ENCODE measurements at places on chromosomes 2 and 18.
A peak's percentile ranks its signal among the peaks of the same experiment; 100 is the strongest.

DNA sequence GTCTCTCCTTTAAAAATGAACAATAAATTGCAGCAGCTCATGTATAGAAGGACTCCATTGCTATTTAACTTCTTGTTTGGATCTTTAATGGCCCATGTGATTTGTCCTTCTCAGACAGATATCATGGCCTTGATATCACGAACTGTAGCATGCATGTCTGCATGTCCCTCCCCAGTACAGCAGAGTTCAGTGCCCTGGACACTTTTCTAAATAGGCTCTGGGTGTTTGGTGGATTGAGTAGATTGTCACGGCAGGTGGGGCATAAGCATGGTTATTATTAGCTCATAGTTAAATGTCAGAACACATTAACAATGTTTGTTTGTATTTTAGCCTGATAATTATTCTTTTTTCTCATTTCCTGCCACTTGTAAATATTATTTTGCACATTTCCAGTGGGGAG is 118.3 kb downstream of the LRRTM1 start:
- DNase-seq: no peak

- DNase-seq: no peak
Measured at GRCh38 chr2:74488643-74489481, 6.0 kb downstream of the TTC31 start.

DNA sequence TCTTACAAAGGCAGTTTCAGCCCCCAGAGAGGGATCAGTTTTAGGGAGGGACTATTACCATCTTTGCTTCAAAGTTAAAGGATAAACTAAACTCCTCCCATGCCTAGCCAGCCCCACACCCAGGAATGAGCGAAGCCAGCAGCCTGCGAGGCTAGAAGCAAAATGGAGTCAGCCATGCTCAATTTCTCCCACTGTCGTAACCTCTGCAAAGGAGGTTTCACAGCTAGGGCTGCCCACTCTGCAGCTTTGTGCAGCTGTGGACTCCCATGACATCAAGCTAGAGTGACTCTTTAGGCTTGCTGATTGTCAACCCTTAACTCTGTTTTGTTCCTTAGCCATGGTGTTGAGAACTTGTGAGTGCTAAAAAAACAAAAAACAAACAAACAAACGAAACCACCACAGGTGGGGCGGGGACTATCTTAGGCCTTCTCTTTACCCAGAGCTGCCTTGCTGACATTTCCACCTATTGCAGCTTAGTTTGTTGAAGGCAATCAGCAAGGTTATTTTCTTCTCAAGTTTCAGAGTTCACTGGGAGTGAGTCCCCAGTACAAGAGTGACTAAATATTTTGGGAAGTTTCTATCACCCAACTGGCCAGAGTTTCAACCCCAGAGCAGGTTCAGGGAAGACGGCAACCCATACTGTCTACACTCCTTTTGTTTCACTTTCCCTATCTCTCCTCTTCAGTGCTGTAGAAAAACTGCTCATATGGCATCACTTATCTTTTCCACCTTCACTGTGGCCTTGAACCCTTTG is 592.1 kb downstream of the XIRP2 start:
- no peak for DNase-seq

GRCh38 chr18:75279381-75279780 is 68.8 kb downstream of the TSHZ1 start:
- no peak for DNase-seq

GRCh38 chr2:13089971-13090370 is 373.2 kb downstream of the TRIB2 start:
- no peak for DNase-seq

- no peak for DNase-seq
Measured at GRCh38 chr18:33466822-33467221, 26.3 kb upstream of the CCDC178 start.

- DNase-seq: no peak
Measured at GRCh38 chr2:144310484-144310883, 209.4 kb downstream of the ZEB2 start.

DNA sequence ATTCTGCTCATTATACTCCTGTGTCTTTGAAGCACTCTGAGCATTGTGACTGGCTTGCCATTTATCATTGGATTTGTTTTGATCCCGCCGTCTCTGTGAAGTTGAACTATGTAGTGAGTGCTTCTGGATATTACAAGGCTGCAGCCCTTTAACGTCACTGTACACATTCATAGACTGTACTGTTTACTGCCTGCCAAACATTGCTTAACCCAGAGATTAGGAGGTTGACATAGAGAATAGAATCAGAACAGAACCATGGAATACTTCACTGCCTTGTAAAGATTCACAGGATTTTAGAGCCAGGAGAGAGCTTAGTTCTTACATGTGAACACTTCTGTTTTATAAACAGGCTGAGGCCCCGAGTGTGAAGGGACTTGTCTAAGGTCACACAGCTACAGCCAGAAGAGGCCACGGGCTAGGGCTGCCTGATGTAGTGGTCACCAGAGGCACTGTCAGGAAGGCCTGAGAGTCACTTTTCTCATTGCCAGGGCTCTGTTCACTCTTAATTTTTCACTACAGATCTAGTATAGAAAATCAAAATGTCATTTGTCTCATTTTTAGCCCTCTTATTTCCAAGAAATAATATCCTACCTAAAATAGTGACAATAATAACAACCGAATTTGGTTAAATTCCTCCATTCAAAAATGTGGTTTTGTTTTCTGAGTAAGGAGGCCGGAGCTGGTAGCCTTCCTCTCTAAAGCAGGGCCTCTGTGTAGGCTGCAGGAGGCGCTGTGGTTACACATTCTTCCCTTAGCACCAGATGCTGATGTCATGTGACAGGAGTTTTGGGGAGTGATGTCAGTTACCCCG is 87.9 kb downstream of the UGGT1 start:
- peak; percentile 80 for DNase-seq

GRCh38 chr2:69225933-69226332 is 161.1 kb downstream of the GFPT1 start:
- no peak for DNase-seq

DNA sequence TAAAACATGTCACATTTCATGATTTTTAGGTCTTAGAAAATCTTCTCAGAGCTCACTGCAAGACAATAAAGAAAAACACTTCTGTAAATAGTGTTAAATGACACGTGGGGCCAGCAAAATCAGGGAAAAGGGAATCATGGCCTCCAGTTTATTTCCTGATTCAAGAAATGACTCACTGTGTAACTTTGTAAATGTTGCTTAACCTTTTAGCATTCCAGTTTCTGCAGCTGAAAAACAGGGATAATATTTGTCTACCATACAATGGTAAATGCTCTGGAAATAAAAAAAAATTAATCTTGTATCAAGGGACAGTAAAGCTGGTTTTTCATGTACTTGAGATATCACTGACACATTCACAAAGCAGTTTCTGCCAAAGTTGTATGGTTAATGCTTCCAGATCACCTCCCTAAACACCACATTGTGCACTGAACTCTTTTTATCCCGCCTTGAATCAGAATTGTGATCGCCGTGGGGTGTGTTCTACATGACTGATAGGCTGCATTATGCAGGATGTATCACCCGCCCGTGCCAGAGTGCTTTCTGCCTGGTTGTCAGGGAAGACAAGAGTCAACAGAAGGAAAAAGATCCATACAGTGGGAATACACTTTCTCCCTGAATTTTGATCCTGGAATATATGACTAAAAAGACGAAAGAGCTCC is 238.8 kb downstream of the IKZF2 start:
- no peak for DNase-seq

GRCh38 chr2:7368211-7368610 is 451.0 kb downstream of the RNF144A start:
- DNase-seq: no peak

DNA sequence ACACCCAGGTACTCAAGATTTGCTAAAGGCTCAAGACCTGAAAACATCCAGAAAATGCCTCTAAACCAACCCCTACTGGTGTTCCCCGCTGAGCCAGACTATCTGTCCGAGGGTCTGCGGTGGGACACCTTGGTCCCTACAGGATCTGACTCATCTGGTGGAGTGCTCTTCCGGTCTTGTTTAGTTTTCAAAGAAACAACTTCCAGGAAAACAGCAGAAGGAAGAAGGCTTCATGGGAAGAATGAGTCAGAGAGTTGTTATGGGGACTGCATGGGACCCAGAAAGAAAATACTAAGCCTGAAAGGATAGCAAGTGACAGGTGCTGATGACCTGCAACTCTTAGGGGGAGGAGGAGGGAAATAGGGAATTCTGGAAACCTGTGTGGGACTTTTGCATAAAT is 41.3 kb downstream of the ZFP36L2 start:
- no peak for DNase-seq

DNA sequence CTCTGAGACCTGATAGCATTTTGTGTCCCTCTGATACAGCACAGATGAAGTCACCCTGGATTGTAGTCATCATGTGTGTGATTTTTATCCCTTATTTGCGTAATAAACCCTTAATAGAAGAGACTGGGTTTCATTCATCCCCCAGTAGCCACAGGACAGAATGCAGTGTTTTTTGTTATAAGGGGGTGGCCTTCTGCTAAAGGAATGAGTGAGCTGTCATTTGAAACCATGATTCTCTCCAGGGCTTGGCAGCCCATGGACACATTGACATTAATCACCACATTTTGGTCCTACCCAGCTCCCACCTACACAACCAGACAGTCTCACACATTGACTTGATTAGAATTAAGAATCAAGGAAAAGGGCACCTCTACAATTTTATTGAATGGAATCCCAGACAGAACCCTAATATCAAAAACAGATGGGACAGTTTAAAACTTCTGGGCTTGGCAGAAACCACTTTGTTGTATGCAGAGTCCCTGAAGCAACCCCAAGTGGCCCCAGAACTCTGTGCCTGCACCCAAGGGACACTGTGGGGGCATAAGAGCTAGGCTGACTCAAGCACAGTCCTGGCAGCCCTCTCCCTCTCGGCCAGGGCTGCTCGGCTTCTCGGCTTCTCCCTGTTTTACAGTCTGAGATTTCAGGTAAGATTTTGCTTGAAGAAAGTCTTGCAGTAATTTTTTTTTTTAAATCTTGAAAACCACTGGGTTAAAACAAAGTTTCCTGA is 254.0 kb upstream of the SLC14A2 start:
- no peak for DNase-seq

- DNase-seq: no peak
Measured at GRCh38 chr18:48944634-48945033, 6.1 kb downstream of the SMAD7 start.

DNA sequence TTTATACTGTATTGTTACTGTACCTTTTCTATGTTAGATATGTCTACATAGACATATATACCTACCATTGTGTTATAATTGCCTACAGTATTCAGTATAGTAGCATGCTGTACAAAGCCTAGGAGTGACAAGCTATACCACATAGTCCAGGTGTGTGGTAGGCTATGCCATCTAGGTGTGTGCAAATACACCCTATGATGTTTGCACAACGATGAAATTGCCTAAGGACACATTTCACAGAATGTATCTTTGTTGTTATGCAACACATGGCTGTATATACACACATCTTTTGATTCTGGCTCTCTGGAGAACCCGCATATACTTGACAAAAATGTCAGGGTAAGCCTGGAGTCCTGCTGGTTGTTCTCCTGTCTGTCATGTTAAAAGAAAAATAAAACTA is 85.1 kb downstream of the BCL2L11 start:
- DNase-seq: no peak

DNA sequence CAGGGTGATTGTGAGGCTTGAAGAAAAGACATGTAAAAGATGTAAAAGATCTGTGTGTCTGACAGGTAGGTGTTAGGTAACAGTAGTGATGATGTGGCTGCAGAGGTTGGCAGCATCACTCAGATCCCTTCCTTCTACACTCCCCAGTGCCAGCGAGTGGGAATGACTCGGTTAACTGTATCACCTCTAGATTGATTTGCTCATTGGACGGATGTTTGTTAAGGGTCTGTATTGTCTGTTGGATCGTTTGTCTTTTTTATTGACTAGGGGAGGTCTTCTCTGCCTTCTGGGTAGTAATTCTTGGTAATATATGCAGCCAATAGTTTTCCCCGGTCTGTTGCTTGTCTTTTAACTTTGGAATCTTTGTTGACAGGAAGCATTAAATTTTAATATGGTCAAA is 44.8 kb upstream of the CNGA3 start:
- no peak for DNase-seq

DNA sequence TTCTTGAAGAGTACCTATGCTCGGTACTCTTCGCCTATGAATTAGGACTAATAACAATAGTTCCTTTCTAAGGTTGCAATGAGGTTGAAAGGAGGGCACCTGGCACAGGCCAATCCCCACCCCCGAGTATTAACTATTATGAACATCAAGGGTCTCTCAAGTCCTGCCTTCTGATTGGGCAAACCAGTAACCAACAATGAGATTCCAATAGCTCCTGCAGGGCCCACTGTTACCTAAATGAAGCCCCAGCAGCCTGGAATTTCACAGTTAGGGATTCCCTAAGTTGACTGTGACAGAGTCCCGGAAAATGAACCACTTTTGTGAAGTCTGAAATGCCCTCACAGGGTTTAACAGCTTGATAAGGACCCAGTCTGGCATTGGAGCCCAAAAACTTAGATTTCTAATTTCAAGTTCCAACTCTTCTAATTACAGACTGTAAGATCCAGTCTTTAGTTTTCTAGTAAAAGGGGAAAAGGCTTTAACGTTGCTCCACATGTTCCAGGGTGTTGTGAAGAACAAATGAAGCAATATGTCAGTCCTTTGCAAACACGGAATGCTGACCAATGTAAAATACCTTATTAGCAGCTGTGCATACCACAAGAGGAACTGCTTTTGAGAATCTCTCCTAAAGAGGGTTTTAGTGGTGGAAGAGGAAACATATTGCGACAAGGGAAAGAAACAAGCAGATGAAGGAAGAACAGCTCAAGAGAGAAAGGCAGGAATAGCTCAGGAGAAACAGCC is 277.7 kb upstream of the MAP2 start:
- DNase-seq: no peak

DNA sequence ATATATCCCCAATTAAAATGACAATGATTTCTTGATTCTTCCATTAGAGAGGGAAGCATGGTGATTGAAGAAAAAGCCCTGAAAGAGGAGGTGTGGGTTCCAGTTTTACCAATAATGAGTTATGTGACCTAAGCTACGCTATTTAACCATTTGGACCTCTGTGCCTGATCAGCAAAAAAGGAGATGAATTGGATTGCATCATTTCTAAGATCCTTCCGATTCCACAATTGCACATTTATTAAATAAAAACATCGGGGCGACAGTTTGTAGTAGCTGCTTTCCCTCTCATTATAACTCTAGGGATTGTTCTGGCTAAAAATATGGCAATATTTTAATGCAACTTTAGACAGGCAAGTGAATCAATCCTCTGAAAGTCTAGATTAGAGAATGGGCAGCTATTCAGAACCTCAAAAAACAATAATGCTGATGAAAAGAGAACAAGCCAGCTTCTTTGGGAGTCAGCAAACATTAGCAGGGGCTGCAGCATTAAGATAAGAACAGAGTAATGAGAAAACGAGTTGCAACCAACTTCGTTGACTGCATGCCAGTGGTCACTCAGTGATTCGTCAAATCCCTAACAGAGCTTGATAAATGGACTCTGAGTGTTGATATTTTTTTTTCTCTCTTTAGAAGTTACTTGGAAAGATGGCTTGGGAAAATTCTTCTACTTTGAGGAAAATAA is 301.2 kb downstream of the AGPS start:
- no peak for DNase-seq
